ENCODE measurements at places on chromosomes 5 and 9. TPM values are rescaled to one million over a fixed set of nuclear protein-coding genes. Genes with fewer than 3 reads are reported as not detected.

ADGRD2 gene
- total RNA-seq, result not detected

BRD3OS gene
- 15.9 TPM for total RNA-seq

GABRA1 gene
- total RNA-seq, result not detected

ADAMTSL1 gene
- total RNA-seq, result 12.3 TPM

SAXO1 gene
- total RNA-seq, result 0.11 TPM

HTR4 gene
- total RNA-seq, result 0.21 TPM

CHSY3 gene
- 51.3 TPM for total RNA-seq

DOK3 gene
- total RNA-seq, result 0.32 TPM

C5orf52 gene
- total RNA-seq, result not detected

CDH9 gene
- total RNA-seq, result not detected

SMIM33 gene
- not detected for total RNA-seq

MCCC2 gene
- 13.8 TPM for total RNA-seq

IL3 gene
- not detected for total RNA-seq

INSL4 gene
- not detected for total RNA-seq

HCN1 gene
- not detected for total RNA-seq

SLC36A2 gene
- total RNA-seq, result 0.75 TPM

TMEM171 gene
- not detected for total RNA-seq

SPDL1 gene
- total RNA-seq, result 5.5 TPM

NPR3 gene
- 3.5 TPM for total RNA-seq

COL23A1 gene
- 4.3 TPM for total RNA-seq

Data from ascending aorta (tissue), 2 donors.